Suppressor macrophage treated with lipopolysaccharide for 4 hours (primary cell): ENCODE measurements at places on chromosomes 13 and 19.
A peak's percentile ranks its signal among the peaks of the same experiment; 100 is the strongest.

- no peak for DNase-seq
Measured at GRCh38 chr13:113183450-113184129, 24.9 kb downstream of the PCID2 start.

DNA sequence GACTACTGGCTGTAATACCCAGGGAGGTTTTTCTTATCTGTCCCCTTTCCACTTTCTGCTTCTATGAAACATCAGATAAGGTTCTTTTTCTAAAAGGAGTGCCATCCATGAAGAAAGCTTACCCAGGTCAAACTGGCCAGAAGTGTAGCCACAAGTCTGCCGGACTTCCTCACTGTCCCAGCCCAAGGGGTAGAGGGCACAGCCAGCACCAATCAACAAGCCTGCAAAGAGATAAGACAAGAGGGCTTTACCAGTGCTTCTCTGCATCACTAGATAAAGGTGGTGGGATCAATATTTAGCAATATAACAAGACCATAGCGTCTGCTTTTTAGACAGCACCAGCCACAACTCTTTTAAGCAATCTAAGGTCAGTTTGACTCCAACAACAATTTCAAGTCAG, 224.7 kb downstream of the LHFPL6 start:
- DNase-seq: no peak

- DNase-seq: no peak
Measured at GRCh38 chr19:1917146-1917545, 11.9 kb downstream of the ADAT3 start.

- no peak for DNase-seq
Measured at GRCh38 chr19:6761053-6761676, 6.1 kb downstream of the SH2D3A start.

DNA sequence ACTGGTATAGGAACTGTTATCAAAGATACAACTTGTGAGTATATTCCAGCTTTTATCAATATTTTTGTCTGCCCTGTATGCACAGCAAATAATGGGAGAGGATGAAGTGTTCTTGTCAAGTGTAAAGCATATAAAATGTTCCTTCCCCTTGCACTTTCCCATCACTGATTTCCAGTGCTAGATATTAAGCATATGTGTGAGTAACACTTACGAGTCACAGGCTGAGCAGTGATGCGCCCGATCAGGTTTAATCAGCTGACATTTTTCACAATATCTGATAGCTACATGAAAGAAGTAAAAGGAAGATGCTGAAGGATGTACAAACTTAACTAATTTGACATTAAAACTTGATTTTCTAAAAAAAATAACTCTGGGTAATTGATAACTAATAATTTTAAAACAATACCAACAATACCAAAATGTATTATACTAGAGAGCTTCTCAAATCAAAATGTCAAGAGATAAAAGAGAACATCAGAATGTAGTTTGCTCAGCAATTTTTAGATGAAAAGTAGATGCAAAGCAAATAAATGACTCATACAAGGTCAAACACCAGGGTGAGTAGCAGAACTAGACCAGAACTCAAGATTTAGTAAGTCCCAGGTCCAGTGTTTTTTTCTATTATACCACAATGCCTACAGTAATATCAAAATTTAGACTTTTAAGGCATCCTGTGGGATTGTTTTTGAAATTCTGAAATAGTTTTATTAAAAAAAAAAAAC, 56.4 kb downstream of the ZDHHC20 start:
- peak; percentile 54 for DNase-seq

DNA sequence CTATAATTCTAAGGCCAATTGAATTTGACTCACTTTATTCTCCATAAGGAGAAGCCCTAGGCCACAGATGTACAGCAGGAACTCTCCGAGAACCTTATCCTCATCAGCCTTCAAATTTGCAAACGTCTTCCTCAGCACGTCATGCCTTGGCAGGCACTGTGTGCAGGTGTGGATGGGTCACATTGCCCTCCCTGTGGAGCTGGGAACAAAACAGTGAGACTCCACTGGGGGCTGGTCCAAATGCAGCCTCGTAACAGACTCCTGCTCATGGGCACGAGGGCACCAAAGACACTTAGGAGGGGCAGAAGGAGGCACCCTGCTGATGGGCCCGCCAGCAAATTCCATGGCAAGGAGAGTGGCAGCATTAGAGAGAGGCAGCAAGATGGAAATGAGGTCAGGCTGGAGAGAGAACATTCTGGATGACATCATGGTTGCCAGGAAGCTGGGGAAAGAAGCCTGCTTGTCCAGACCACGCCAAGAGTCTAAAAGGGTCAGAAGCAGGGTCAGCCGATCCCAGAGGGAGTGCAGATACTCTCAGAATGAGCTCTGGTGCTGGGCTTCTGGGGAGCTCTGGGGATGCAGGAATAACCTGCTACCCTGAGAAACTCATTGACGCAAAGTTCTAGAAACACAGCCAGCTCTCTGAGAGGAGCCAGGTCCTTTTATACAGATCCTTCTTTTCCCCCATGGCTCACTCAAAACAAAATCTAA, 242.2 kb downstream of the B3GLCT start:
- no peak for DNase-seq

DNA sequence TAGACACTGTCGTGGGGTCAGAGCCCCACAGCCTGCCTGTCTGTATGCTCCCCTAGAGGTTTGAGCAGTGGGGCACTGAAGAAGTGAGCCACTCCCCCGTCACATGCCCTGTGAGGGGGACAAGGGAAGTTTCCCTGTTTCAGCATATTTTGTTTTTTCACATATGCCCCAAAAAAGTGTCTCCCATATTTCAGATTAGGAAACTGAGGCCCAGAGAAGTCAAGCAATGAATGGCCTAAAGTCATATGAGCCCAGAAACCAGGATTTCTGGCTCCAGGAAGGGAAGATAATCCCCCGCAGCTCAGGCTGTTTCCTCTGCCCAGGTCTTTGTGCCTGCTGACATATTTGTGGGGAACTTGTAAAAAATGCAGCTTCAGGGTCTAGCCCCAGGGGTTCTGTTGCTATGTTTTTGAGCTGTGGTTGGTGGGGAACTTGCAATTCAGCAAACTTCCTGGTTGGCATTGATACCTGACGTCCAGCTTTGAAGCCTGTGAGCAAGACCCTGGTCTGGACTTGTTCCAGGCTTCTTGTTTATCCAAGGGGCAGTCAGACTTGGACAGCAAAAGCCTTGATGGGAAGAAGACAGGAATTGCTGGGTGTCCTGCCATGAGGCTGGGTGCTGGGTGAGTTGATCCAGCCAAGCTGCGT, 9.5 kb downstream of the RASL11A start:
- DNase-seq: no peak

- DNase-seq: no peak
Measured at GRCh38 chr19:52069653-52070052, 21.0 kb upstream of the ZNF432 start.

DNA sequence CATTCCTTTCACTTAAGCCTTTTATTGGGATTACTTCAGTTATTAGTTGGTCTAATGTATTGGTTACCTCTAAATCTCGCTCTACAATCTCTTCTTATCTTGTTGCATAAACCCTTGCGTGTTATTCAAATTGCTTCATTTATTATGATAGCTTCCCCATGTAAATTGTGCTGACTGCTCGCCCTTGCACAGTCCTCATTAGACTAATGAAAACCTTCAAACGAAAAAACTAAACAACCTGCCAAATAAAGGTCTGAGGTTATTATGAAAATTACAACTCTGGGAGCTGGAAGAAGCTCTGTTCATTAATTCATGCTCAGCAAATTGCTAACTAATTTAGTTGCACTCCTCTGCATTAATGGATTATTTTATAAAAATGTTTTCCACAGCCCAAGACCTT, 320.1 kb downstream of the DACH1 start:
- no peak for DNase-seq

DNA sequence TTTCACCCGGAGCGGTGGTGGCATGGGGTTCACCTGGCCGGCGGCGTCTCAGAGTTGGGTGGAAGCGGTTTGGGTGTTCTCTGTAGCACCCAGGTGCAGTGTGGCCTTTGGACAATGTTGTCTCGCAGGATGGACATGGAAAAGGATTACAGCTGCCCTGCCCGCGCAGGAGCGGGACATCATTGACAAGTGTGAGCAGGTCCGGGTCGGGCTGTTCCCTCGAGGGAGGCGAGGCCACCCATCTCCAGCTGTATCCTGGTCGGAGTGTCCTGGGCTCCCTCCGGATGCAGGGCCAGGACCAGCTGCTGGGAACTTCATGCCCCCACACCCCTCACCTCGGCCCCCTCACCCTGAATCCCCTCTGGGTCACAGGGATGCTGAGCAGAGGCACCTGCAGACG, 7.8 kb upstream of the ZNF14 start:
- no peak for DNase-seq

DNA sequence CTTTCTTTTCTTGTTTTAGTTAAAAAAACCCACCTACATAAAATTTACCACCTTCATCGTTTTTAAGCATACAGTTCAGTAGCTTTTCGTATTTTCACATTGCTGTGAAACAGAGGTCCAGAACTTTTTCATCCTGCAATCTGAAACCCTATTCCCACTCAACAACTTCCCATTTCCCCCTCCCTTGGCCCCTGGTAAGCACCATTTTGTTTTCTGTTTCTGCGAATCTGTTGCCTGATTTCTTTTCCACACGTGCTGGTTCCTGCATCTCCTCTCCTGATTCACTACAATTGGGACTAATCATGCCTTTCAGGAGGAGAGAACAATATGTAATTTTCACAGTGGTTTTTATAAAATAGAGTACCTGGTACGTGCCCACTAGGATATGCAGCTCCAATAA, 149.2 kb upstream of the RNF113B start:
- DNase-seq: no peak

GRCh38 chr19:49894879-49895565, 1.7 kb downstream of the IL4I1 start:
- peak; percentile 90 for DNase-seq

GRCh38 chr13:33355201-33355895, 69.8 kb upstream of the STARD13 start:
- peak; percentile 79 for DNase-seq

DNA sequence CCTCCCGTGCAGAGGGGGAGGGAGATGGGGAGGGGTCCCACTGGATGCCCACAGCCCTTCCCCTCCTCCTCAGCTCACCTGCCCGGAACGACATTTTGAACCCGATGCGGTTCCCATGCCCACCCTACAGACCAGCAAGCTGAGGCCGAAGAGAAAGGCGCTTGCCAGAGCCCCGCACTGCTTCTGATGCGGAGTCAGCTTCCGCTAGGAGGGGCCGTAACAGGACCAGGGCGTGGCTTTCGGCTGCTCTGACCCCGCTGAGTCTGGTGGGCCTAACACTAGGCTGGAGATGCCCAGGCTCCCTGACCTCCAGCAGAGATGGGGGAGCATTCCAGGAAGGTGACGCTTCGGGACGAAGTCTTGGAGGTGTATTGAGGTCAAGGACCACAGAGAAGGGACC, 6.7 kb downstream of the ONECUT3 start:
- DNase-seq: no peak

DNA sequence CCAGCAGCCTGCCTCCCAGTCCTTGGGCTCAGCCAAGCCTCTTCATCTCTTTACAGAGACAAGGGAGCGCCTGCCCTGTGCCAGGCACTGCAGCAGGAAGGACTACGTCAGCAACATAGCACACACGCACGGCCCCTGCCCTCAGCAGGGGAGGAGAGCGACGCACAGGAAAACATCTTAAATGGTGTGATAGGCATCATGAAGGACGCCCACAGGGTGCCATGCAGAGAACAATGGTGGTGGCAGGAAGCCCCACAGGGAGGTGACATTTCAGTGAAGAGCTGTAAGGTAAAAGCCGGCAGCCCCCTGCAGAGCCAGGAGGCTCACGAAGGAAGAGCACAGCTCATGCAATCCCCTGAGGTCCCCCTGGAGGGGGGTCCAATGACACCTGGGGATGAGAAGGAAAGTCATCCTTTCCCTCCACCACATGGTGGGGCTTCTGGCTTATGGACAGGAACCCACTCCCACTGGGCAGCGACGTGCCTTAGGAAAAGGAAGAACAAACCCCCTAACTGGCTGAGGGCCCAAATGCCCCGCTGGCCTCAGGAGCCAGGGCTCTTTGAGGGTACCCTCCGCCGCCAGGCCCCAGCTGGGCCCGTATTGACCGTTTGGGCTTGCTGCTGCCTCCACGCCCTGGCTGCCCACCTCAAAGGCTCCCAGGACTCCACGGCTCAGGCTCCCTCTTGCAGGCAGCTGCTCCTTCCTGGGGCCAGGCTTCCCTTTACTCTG, 37.3 kb upstream of the C13orf42 start:
- DNase-seq: no peak

DNA sequence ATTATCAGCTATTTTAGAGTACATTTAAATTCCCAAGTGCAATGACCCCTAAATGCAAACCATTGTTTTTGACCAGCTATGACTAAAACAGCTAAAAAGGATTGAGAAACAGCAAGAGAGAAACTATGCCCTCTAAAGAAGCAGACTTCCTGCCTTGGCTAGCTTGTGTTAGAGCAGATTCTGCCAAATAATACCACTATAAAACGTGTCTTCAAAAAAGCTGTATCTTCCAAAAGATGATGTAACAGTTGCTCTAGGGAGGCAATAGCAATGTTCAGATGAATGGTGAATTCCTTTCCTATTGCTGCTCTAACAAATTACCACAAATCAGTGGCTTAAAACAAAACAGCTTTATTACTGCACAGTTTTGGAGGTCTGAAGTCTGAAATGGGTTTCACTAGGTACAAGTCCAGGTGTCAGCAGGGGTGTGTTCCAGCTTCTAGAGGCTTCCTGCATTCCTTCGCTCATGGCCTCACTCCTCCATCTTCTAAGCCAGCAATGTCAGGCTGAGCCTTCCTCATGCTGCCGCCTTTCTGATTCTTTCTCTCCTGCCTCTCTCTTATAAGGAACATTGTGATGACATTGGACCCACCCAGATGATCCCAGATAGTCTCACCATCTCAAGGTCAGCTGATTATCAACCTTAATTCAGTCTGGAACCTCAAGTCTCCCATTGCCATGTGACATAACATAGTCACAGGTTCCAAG, 84.5 kb downstream of the LRRC63 start:
- DNase-seq: peak; percentile 74

- DNase-seq: no peak
Measured at GRCh38 chr19:29507081-29507860, 18.5 kb upstream of the VSTM2B start.
